ENCODE measurements at places on chromosomes 7 and 10. TPM values are rescaled to one million over a fixed set of nuclear protein-coding genes. Genes with fewer than 3 reads are reported as not detected.

GRCh38 chr7:155878250-155878649 lies 66.0 kb upstream of the SHH start:
- no peak overlapping the region for H3K4me3 ChIP-seq
- no peaks in the 10 kb centered on the region for H3K27me3 ChIP-seq
- H3K36me3 ChIP-seq: no peaks in the 10 kb centered on the region
- no peak for DNase-seq

STEAP4 gene
- total RNA-seq: 0.38 TPM

- no peaks in the 10 kb centered on the region for H3K4me1 ChIP-seq
- DNase-seq: no peak
- no peak overlapping the region for H3K27ac ChIP-seq
- H3K27me3 ChIP-seq: no peaks in the 10 kb centered on the region
- H3K4me3 ChIP-seq: no peak overlapping the region
- H3K36me3 ChIP-seq: no peaks in the 10 kb centered on the region
Measured at GRCh38 chr10:16156681-16157080, 280.1 kb upstream of the PTER start.

- H3K4me1 ChIP-seq: no peaks in the 10 kb centered on the region
- H3K36me3 ChIP-seq: no peaks in the 10 kb centered on the region
- no peak overlapping the region for H3K27ac ChIP-seq
Measured at GRCh38 chr7:1717903-1718676, 48.0 kb downstream of the ELFN1 start.

SCRN1 gene
- 46.7 TPM for total RNA-seq

- peaks cover 38% of the 10 kb centered on the region for H3K36me3 ChIP-seq
- H3K4me3 ChIP-seq: no peak overlapping the region
- no peak for DNase-seq
Measured at GRCh38 chr7:92723943-92724342, 112.4 kb downstream of the CDK6 start.

DNA sequence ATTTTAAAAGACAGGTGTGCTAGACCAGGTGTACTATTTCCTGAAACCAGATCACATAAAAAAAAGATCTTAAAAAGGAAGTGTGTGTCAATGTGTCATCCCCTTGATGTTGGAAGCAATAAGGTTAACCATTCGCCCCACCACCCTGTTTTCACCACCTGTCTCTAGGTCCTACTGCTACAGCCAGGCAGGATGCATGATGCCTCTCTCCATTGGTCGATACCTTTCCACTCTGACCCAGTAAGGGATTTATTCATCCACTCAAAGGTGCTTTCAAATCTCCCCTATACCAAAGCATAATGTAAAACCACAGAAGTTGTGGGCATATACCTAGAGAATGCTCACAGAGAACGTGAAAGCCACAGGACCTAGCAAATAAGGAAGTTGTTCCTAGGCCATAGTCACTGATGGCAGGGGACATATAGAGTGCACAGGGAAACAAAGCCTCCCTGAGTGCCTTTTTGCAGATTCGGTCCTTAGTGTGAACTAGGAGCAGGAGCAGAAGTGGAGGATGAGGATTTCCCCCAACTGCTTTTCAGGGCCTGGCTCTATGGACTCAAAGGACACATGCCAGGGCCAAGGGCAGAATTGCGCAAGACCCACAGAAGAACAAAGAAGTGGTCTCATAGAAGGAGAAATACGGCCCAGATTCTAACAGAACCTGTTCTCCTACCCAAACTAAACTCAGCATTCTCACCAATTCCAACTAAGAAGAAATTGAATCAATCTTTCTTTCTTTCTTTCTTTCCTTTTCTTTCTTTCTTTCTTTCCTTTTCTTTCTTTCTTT lies 631.5 kb upstream of the NRP1 start:
- H3K4me3 ChIP-seq: no peak overlapping the region
- H3K27ac ChIP-seq: no peak overlapping the region
- no peaks in the 10 kb centered on the region for H3K36me3 ChIP-seq

DNA sequence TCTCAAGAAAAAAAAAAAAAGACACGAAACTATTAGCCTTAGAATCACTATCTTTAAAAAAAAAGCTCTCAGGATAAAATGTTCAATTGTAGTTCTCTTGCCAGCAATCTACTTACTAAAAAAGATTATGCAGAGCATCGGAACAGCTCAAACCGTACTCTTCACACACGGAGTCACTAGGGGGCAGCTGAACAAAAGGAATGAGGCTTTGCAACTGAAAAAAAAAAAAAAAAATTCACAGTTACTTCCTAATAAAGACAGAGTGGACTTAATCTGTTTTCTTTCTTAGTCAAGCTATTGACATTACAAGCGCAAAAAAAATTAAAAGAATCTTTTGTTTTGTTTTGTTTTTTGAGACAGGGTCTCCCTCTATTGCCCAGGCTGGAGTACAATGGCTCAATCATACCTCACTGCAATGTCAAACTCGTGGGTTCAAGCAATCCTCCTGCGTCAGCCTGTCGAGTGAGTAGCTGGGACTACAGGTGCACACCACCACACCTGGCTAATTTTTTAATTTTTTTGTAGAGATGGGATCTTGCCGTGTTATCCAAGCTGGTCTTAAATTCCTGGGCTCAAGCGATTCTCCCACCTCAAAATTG lies 11.5 kb downstream of the PMS2 start:
- no peaks in the 10 kb centered on the region for H3K4me1 ChIP-seq
- H3K4me3 ChIP-seq: no peak overlapping the region
- H3K27me3 ChIP-seq: no peaks in the 10 kb centered on the region
- DNase-seq: peak; percentile 41

GRCh38 chr7:39509436-39509835 lies 56.8 kb upstream of the YAE1 start:
- H3K4me1 ChIP-seq: peaks cover 5% of the 10 kb centered on the region
- no peak overlapping the region for H3K27ac ChIP-seq
- no peaks in the 10 kb centered on the region for H3K36me3 ChIP-seq
- no peak for DNase-seq
- no peak overlapping the region for H3K4me3 ChIP-seq

- no peak overlapping the region for H3K27ac ChIP-seq
- DNase-seq: no peak
- H3K27me3 ChIP-seq: no peaks in the 10 kb centered on the region
- no peak overlapping the region for H3K4me3 ChIP-seq
Measured at GRCh38 chr7:93165447-93165846, 17.3 kb upstream of the SAMD9L start.

- H3K36me3 ChIP-seq: no peaks in the 10 kb centered on the region
- no peak overlapping the region for H3K27ac ChIP-seq
- H3K4me3 ChIP-seq: no peak overlapping the region
- DNase-seq: no peak
Measured at GRCh38 chr7:141697211-141697871, 4.6 kb downstream of the DENND11 start.

DNA sequence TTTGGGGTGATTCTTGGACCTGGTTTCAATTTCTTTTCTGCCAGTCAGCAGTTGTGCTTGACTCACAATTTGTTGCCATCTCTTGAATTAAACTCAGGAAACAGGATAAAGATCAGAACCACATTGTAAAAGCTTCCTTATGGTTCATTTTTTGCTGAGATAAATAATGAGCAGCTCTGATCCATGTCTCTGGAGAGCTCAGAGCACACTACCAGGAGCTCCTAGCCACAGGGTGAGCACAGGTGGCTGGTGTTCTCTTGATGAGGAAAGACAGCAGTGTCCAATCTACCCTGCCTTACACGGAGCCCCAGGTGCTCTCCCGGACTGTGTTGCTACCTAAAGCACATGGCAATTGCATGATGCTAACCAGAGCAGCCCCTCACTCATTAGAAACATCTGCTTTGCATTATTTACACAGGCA lies 17.2 kb upstream of the FAM170B start:
- no peaks in the 10 kb centered on the region for H3K36me3 ChIP-seq
- no peaks in the 10 kb centered on the region for H3K27me3 ChIP-seq
- no peak for DNase-seq
- no peak overlapping the region for H3K27ac ChIP-seq
- no peak overlapping the region for H3K4me3 ChIP-seq
- peaks cover 8% of the 10 kb centered on the region for H3K4me1 ChIP-seq

DNA sequence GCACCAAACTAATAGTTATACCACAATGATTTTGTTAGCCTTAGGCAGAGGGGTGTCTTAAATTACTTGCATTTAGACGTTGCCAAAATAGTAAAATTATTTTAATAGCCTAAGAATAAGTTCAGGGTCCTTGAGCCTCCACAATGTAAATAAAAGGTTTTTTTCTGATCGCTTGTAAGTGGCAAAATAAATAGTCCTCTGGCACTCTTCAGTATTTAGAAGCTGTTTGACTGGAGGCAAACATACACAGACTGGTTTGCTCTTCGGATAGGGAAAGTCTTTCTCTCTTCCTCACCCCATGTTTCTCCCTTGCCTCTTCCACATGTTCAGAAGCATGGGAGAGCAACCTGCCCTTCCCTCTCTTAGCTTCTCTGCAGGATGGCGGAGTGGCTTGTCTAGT lies 49.5 kb upstream of the FAM180A start:
- no peaks in the 10 kb centered on the region for H3K27me3 ChIP-seq
- no peak for DNase-seq
- H3K4me1 ChIP-seq: no peaks in the 10 kb centered on the region
- H3K4me3 ChIP-seq: no peak overlapping the region

GRCh38 chr10:34885011-34885410 lies 69.9 kb upstream of the PARD3 start:
- no peak for DNase-seq
- no peaks in the 10 kb centered on the region for H3K4me1 ChIP-seq
- no peaks in the 10 kb centered on the region for H3K27me3 ChIP-seq
- H3K27ac ChIP-seq: no peak overlapping the region

DNA sequence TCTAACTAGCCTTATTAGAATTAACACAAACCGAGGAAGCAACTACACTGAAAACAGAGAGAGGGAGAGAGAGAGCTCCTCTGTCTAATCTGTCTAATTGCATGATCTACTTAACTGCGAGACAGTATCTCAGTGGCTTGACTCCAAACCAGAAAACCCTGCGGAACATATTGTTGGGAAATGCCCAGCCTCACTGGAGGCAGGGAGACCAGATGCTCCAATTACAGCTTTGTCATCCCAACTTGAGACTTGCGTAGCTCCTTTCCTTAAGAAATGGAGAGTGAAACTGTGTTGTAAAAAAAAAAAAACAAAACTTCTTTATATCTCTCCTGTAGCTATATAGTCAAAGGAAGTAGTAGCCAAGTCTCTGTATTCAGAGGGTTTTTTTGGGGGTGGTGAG lies 52.0 kb upstream of the ZNRF2 start:
- H3K4me3 ChIP-seq: no peak overlapping the region
- H3K36me3 ChIP-seq: no peaks in the 10 kb centered on the region
- no peaks in the 10 kb centered on the region for H3K4me1 ChIP-seq
- H3K27ac ChIP-seq: no peak overlapping the region
- H3K27me3 ChIP-seq: no peaks in the 10 kb centered on the region

- no peaks in the 10 kb centered on the region for H3K36me3 ChIP-seq
- H3K4me1 ChIP-seq: peaks cover 5% of the 10 kb centered on the region
- DNase-seq: no peak
- H3K27me3 ChIP-seq: no peaks in the 10 kb centered on the region
Measured at GRCh38 chr7:25056368-25056767, 68.7 kb downstream of the CYCS start.

DNA sequence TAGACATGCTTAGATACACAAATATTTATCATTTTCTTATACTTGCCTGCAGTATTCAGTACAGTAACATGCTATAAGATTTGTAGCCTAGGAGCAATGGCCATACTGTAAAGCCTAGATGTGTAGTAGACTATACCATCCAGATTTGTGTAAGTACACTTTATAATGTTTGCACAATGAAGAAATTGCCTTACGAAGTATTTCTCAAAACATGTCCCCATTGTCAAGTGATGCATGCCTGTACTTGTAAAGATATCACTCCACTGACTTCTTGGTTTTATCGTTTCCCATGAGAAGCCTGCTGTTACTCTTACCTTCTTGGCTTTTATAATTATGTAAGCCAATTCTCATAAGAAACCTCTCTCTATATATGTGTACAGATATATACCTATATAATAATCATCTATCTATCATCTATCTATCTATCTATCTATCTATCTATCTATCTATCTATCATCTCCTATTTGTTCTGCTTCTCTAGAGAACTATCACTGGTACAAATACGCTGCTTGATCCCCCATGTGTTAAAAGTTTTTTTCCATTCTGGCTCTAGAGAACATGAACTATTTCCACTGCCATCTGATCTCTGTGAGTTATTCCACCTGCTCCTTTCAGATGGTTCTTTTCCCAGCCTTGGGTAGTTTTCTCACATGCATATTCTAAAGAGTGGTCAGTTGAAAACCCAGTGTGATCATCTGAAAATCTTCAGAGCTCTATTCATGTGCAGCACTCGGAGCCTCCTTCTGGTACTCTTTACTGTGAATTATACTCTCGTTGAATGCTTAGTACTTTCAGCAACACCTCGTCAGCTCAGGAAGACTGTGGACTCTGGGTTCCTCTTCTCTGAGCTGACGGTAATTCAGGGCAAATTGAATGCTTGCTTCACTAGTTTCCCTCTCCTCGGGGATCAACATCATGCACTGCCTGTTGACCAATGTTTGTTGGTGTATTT lies 14.5 kb upstream of the VCL start:
- H3K27ac ChIP-seq: no peak overlapping the region
- DNase-seq: no peak
- H3K27me3 ChIP-seq: no peaks in the 10 kb centered on the region
- no peak overlapping the region for H3K4me3 ChIP-seq
- H3K36me3 ChIP-seq: no peaks in the 10 kb centered on the region
- H3K4me1 ChIP-seq: no peaks in the 10 kb centered on the region

- H3K27ac ChIP-seq: no peak overlapping the region
- DNase-seq: no peak
- H3K36me3 ChIP-seq: no peaks in the 10 kb centered on the region
- no peaks in the 10 kb centered on the region for H3K4me1 ChIP-seq
Measured at GRCh38 chr7:85573844-85574243, 387.0 kb upstream of the SEMA3D start.

DNA sequence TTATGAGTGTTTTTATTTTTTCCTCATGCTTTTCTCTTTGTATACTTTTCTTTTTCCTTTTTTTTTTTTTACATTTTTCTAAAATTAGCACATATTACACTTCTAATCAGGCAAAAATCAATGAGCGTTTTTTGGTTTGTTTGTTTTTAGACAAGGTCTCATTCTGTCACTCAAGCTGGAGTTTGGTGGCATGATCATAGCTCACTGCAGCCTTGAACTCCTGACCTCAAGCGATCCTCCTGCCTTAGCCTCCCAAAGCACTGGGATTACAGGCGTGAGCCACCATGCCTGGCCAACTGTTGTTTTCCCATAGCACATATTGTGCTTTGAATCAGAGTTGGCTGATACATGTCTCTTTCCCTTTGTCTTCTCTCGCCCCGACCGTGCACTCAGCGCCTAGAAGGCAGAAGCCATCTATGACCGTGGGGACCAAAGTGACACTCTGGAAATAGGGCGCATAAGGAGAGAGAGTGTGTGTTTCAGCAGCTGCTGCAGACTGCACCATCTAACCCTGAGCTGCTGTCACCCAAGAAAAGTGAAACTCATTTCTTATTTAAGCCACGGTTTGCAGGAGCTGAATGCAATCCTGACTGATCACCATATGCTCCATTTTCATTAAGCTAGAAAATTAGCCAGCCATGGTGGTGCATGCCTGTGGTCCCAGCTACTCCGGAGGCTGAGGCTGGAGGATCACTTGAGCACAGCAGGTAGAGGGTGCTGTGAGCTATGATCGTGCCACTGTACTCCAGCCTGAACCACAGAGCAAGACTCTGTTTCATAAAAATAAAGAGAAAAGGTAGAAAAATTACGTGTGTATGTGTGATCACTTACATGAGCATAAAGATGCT lies 41.4 kb upstream of the GTF2I start:
- no peaks in the 10 kb centered on the region for H3K36me3 ChIP-seq
- no peak for DNase-seq
- no peaks in the 10 kb centered on the region for H3K27me3 ChIP-seq
- H3K4me3 ChIP-seq: no peak overlapping the region
- H3K4me1 ChIP-seq: peaks cover 11% of the 10 kb centered on the region

COL13A1 gene
- total RNA-seq: 0.19 TPM

Measured in thymus (tissue), 14 donors.